ENCODE measurements at places on chromosomes 5 and 9. TPM values are rescaled to one million over a fixed set of nuclear protein-coding genes. Genes with fewer than 3 reads are reported as not detected.

GRCh38 chr9:34577400-34578240 is 11.9 kb downstream of the CNTFR start:
- DNase-seq: no peak

Gene TMOD1
- 0.18 TPM for total RNA-seq

DNA sequence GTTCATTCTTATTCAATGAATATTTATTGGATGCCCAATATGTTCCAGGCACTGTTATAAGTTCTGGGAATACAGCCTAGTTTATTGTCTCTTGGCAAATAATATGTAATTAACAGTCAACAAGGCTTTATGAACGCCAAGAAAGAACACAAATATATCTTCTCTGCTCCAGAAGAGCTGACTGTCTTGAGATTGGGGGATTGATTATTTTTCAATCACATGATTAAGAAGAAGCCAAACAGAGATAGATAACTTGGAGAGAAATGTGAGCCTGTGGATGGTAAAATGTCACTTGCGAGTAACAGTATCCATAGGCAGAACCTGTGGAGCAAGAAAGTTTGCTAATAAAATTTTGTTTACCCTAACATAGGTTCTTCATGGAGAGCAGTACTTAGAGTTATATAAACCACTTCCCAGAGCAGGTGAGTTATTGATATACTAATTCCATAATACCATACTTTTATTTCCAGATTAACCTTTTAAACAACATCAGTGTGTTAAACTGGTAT is 49.4 kb downstream of the HSD17B4 start:
- no peak for DNase-seq

DNA sequence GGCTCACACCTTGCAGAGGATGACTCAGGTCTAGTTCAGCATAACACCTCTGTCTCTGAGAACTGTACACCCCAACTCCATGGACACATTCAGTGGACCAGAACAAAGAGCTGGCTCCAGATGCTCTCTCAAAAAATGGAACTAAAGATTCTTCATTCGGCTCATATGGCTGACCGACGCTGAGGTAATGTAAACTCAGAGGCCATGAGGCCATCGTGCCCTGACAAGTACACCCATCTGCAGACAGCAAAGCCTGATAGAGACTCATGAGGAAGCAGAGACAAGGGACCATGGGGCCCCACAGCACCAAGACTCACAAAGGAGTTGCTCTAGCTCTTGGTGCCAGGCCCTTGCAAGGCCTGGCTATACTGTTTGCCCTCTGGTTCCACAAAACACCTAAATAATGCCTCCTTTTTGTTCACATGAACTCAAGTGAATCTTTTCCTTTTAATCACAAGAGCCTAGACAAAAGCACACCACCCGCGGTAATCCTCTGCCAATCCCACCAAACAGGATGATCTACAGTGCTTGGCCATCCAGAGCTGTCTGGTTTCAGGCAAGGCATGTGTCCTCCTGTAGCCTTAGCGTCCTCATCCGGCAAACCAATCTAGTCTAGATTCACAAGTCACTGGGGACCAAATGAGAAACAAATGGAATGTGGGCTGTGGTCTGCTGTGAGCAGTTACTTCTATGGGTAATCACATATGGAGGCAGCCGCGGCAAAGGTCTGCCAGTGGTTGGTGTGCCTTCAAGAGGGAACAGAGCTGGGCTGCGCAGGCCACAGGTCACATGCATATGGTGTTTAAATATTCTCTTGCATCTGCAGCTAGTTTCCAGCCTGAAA is 22.7 kb downstream of the MED27 start:
- DNase-seq: no peak

DNA sequence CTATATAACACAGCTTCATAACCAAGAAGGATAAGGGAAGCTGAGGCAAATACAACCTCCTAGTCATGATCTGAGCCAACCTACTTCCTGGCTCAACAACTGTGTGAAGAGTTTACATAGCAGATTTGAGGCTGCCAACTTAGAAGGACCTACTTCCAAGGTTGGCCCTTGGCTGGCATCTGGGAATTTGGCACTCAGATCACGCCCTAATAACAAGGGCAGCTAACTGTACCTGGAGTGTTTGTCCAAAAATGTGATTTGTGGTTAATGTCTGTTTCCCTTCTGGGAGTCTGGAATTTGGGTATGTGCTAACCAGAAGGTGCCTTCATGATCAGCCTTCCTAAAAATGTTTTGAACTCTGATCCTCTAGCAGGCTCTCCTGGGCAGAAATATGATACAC is 287.2 kb downstream of the CAAP1 start:
- no peak for DNase-seq

DNA sequence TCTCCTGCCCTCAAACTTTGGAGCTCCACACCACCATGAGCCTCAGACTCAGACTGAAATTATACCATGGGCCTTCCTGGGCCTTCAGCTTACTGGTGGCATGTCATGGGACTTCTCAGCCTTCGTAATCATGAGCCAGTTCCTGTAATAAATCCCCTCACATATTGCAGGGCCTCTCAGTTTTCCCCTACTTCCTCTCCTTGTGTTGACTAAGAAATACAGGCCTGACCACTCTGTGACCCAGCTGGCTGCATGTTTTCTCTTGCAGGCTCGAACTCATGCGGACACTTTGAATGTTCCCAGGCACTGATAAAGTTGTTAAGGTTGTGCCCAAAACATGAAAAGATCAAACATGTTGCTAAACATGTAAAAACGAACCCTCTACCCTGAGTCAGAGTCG is 26.2 kb upstream of the SHC3 start:
- DNase-seq: no peak

Gene MCIDAS
- total RNA-seq: not detected

DNA sequence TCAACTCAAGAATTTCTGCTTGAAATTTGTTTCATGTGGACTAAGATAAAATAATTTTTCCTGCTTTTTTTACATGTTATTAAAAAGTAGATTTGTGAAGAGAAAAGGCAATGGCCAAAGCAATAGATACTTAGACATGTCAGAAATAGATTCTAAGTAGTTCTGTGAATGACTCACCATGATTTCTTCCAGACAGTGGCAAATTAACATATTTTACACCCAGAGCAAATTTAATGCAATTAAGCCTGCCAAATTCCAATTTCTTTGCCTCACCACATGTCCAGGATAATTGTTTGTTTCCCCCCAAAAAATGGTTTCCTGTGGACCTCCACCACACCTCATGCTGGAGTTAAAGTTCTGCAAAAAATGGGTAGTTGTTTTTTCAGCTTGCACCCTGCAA is 651.4 kb downstream of the CETN3 start:
- DNase-seq: no peak

Gene GNA14
- total RNA-seq: under 0.01 TPM

Gene ZFP37
- total RNA-seq: 4.4 TPM

DNA sequence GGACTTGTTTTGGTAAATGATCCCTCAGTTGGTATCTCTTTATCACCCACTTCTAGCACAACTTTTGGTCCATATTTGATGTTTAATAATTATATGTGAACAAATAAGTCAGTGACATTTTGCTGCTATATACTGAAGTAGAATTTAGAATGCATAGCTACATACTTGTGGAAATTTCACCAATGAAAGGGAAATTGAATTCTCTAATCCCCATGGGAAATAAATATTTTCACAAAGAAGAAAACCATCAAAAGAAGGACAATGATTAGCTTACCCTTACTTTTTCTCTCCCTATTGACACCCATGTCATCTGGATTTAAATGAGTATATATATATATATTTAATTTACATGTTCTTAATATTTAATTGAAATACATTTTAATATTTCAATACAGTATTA is 94.3 kb upstream of the DAB2 start:
- DNase-seq: no peak

Gene JADE2
- 13.9 TPM for total RNA-seq

DNA sequence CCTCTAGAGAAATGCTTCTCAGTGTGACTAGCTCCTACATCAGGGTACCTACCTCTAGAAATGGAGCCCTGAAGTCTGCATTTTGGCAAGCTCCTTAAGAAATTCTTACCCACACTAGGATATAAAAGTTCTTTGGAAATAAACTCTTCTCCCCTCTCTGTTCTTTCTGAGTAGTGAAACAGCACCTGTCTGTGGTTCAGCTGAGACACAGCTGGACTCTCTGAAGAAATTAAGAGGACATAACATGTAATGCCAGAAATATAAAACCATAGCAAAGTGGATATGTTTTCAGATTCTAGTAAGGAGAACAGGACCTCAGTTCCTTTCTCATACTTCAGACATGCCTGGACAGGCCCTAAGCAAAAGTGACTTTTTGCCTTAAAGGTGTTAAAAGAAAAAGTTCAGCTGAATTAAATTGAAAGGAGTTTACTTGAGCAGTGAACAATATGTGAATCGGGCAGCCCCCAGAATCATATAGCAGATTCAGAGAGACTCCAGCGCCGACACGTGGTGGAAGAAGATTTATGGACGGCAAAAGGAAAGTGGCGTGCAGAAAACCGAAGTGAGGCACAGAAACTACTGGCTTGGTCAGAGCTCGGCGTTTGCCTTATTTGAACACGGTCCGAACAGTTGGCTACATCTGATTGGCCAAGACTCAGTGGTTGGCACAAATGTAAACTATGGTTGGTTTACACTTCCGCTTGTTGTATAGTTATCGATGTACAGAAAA is 64.5 kb downstream of the PRKACG start:
- DNase-seq: no peak

Gene KIF12
- not detected for total RNA-seq

All from IMR-90 (cell line).